Hematopoietic multipotent progenitor cell treated with erythropoietin and hydrocortisone succinate and interleukin-3 and kit ligand, for 4 days (in vitro differentiated cells): ENCODE measurements at places on chromosomes 12 and 14.
A peak's percentile ranks its signal among the peaks of the same experiment; 100 is the strongest.

- DNase-seq, result no peak
Measured at GRCh38 chr12:28955931-28956330, 193.1 kb upstream of the FAR2 start.

- peak; percentile 58 for DNase-seq
Measured at GRCh38 chr12:124713436-124714082, 146.1 kb upstream of the NCOR2 start.

- peak; percentile 77 for DNase-seq
Measured at GRCh38 chr12:24778486-24779304, 170.2 kb downstream of the BCAT1 start.

- DNase-seq, result no peak
Measured at GRCh38 chr12:31221551-31221945, 104.4 kb downstream of the SINHCAF start.

DNA sequence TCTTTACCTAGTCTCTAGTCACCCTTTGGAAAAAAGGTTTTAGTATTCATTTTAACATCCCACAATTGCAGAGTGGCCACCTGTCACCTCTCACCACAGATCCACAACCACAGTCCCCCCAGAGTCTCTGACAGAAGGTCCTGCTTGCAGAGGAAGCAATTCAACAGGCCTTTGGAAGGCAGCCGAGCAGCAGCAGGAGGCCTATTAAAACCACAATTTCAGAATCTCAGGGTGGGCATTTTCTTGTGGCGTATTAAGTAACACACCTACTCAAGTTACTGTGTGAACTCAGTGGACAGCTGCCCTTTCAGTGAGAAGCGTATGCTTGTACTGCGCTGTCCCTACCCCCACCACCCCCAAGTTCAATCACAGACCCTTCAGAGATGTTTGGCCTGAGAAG, 234.0 kb upstream of the HMGA2 start:
- no peak for DNase-seq

DNA sequence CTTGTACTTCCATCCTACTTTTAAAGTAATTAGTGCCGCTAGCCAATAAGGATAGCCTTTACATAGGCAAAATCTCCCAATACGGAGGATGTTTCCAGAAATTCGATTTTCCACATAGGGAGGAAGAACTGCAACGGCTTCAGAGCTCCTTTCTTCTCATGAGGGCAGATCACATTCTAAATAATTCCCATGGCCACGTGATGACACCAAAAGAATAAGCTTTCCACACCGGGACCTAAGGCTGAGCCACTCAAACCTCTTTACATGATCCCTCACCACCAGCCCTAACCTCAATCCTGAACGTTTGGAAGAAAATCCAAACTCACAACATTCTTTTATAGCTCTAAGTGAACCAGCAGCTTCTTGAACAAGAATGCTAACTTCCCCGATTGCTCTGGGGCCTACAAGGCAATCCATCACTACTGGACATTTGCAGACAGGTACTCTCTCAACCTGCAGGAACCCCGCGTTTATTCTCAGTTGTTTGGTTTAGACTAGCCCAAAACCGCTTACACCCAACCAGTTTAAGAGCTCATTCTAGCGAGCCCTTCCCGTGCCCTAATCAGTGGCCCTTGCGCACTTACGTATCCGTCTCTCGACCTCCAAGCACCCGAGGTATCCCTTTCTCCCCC, 884 bp downstream of the CAPRIN2 start:
- peak; percentile 9 for DNase-seq

DNA sequence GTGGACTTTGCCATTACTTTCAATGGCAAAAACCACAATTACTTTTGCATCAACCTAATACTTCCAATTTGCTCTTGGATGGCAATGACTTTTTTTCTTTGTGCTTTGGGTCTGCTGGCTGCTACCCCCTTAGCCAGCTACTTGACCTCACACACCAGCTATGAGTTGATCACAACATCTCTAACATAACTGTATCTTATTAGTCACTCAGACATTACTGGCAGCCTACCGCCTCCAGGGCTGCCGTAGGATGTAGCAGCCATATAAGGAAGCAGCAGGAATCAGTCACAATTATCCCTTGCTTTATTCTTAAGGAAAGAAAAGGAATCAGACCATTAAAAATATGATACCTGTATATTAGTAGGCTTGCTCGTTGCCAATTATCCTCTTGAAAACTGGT, 260.5 kb downstream of the ADAMTS20 start:
- DNase-seq, result no peak

- no peak for DNase-seq
Measured at GRCh38 chr14:97499790-97500481, 702.8 kb downstream of the VRK1 start.

- no peak for DNase-seq
Measured at GRCh38 chr12:116226026-116226425, 51.5 kb downstream of the MED13L start.

GRCh38 chr14:52266179-52266578, 1.3 kb upstream of the PTGDR start:
- no peak for DNase-seq

DNA sequence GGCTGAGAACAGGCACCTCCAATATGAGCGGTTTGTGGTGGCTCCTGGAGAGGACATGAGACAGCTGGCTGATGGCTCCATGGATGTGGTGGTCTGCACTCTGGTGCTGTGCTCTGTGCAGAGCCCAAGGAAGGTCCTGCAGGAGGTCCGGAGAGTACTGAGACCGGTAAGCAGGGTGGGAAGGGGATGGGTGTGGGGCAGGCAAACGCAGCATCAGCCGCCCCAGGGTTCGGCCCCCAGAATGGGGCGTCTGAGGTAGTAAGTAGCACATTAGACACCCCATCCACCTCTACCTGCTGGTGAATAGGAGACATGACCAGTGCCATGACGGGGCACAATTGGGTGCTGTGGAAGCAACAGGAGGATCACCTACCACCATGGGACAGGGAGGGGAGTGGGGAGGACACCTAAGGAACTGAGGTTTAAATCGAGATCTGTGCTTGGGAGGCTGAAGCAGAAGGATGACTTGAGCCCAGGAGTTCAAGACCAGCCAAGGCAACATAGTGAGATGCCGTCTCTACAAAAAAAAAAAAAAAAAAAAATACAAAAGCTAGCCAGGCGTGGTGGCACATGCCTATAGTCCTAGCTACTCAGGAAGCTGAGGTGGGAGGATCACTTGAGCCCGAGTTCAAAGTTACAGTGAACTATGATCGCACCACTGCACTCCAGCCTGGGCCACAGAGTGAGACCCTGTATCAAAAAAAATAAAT, 25.5 kb downstream of the ITGA7 start:
- DNase-seq, result no peak

- DNase-seq, result no peak
Measured at GRCh38 chr12:65200007-65200665, 30.8 kb downstream of the LEMD3 start.

GRCh38 chr14:33165144-33165925, 226.7 kb downstream of the NPAS3 start:
- peak; percentile 20 for DNase-seq

DNA sequence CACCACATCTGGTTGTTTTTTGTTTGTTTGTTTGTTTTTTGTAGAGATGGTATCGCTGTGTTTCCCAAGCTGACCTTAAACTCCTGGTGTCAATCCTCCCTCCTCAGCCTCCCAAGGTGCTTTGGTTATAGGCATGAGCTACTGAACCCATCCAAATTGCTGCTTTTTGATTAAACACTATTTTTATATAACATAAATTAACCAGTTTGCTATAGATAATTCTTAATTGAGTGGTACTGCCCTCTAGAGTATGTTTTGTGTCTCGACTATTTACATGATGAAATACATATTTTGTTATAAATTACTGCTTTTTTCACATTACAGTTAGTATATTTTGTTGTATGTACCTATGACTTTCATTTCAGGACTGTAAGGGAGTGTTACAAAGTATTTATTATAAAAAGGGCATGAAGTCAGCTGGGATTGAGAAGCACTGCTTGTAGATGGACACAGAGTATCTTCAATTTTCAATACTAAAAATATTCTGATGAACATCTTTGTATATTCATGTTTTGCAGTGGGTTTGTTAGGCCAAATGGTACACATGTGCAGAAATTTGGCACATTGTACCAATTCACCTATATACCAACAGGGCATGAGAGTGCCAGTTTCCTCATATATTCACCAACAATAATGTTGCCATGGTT, 14.9 kb upstream of the SCAF11 start:
- peak; percentile 58 for DNase-seq

DNA sequence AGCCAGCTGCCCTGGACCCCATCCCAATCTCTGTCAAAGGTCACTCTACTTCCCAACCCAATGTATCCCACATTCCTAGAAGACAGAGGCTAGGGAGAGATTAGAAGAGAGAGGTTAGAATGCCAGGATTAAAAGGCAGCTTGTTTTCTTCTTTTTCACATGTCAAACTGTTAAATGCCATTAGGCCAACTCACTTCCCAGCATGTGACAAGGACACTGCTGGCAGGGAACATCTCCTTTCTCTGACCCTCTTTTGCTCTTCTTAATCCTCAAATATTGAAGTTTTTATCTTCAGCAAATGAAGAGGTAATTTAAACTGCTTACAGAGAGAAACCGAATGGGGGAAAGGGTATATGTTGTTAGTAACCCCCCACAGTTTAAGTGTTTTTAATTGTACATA, 89.1 kb downstream of the BBS10 start:
- DNase-seq, result no peak

DNA sequence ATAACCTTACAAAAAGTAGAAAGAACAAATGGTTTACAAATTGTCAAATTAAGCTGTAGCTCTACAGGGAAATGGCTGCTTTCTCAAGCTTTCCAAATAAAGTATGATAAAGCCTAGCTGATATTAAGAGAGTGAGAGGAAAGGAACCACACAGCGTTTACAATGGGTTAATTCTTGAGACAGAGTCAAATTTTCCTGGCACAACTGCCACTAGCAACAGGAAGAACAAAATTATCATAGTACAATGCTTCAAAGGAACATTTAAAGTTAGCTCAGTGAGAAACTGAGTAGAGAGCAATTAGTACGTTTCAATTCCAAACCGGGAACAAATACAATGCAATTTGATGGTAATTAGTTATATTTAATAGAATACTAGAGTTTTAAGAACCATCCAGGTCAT, 116.0 kb downstream of the PPP1R12A start:
- DNase-seq, result no peak

GRCh38 chr14:106505366-106505765, 979.0 kb downstream of the TMEM121 start:
- DNase-seq, result no peak

- no peak for DNase-seq
Measured at GRCh38 chr12:128818065-128819022, 5.4 kb downstream of the SLC15A4 start.

GRCh38 chr12:57524814-57525614, 2.4 kb downstream of the MBD6 start:
- no peak for DNase-seq

DNA sequence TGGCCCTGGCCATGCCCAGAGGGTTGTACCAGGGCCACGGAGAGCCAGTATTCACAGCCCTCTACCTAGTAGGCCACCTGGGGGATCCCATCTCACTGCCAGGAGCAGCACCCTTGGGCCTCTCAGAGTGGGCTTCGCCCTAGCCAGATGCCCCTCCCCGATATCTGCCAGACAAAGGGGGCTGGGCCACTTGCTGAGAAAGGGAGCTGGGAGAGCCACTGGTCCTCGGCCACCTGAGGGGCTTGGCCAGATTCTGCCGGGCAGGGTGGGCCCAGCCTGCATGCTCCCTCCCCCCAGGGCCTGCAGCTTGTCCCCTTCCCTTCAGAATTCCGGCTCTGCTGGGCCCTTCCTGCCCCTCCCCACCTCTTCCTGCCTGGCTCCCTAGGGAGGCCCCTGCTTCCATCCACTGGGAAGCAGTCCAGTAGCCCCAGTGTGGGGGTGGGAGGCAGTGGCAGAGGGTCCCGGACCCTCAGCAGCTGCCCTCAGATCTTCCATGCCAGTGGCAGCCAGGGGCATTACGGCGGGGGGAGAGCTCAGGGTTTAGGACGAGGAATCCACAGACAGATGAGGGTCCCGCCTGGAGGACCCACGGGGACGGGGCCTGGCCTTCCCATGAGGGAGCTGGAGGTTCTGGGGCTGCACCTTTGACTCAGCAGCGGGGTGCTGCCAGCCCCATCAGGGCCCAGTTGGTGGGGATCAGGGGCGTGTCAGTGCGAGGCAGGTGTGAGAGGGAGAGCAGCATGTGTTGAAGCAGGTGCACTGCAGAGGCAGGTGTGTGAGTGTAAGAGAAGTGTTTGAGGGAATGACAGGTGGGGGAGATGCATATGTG, 2.4 kb downstream of the CRIP2 start:
- DNase-seq, result no peak

DNA sequence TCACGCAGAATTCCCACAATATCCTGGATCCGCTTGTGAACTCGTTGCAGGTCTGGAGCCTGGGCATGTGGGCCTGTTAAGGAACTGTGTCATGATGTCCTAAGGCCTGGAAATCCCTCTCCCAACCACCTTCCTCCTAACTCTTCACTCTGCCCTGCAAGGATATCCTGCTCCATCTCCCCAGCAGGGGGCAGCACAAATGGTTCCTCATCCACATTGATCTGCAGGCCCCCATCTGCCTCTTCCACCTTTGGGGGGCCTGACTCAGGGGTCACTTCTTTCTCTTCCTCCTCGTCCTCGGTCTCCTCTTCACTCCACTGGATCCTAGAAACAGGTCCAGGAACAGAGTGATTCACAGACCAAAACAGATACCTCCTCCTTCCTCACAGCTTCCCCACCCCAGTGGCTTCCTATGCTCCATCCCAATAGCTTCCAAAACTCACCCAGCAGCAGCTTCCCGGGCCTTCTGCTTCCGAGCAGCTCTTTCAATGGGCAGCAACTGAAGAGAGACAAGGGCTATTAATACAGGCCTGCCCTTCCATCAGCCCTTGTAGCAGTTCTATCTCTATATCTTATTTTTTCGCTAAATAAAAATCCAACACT, 4.5 kb downstream of the NOP2 start:
- peak; percentile 77 for DNase-seq

GRCh38 chr12:13702381-13702780, 279.0 kb downstream of the GRIN2B start:
- no peak for DNase-seq

DNA sequence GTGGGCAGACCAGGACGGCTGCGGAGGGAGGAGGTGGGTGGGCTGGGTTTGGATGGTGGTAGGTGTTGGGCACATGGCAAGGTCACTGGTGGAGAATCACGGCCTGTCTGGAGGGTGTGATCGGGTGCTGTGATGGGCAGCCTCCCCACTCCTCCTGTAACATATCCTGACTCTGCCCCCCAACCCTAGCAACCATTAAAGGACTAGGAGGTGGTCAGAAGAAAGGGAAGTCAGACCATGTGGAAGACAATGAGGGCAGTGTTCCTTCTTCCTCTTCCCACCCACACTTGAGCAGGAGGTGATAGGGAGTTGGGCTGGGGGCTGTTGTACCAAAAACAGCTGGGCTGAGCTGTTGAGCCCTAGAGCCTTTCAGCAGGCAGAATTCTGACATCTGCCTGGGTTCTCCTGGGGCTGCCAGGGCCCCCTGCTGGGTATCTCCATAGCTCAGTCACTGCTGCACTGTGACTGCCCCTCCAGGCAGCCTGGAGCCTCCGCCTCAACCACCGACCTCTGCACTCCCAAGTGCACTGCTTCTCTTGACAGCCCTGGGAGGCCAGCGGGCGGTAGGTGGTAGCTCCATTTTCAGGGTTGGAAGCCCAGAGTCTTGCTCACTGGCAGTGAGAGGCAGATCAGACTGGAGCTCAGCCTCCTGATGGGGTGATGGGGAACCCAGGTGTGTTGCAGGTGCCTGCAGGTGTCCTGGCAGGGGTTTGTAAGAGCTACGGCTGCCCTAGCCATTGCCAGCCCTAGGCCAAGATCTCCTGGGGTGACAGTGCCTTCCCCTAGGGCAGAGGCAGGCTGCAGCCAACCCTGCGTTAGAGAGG, 15.4 kb downstream of the VASH1 start:
- DNase-seq, result peak; percentile 72
